ENCODE measurements at places on chromosomes 6 and 20.

DNA sequence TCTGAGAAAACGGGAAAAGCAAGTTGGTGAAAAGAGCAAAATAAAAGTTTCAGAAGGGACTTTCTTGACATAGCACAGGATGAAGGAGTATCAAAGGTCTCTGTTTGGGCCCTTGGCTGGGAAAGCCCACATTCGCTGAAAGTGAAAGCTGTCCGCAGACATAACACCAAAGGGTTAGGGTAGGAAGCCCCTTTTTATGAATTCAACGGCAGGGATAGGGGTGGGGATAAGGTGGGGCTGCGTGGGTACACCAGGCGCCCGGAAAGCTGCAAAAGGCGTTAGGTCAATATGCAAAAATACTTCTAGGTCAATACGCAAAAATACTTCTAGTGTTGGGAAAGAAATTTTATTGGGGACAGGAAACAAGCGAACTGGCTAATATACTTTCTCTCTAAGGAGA lies 135.1 kb downstream of the OR2B2 start:
- DNase-seq = no peak

DNA sequence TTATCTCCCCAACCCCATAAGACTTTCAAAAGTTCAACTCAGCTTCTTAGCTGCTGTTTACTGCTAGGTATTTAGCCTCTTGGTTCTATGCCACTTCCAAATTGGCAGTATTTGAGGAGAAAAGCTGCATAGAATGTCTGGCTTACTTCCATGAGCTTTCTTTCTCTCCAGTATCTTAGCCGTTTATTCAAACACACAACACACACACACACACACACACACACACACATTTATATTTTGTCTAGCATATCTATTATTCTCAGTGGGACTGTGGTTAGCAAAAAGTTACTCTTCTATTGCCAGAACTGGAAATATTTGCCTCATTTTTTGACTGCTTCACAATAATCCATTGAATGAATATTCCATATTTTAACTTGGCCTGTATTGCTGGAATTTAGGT lies 634.2 kb upstream of the IMPG1 start:
- no peak for DNase-seq

GRCh38 chr6:36028088-36028876 lies 674 bp downstream of the MAPK14 start:
- no peak for DNase-seq

- DNase-seq = peak; percentile 81
These were observed 12.5 kb upstream of the SIRPB2 start for GRCh38 chr20:1503564-1504227.

- DNase-seq = no peak
These were observed 46.9 kb upstream of the ADGRF4 start for GRCh38 chr6:47651505-47651944.

GRCh38 chr6:78829407-78829806 lies 37.9 kb upstream of the IRAK1BP1 start:
- no peak for DNase-seq

DNA sequence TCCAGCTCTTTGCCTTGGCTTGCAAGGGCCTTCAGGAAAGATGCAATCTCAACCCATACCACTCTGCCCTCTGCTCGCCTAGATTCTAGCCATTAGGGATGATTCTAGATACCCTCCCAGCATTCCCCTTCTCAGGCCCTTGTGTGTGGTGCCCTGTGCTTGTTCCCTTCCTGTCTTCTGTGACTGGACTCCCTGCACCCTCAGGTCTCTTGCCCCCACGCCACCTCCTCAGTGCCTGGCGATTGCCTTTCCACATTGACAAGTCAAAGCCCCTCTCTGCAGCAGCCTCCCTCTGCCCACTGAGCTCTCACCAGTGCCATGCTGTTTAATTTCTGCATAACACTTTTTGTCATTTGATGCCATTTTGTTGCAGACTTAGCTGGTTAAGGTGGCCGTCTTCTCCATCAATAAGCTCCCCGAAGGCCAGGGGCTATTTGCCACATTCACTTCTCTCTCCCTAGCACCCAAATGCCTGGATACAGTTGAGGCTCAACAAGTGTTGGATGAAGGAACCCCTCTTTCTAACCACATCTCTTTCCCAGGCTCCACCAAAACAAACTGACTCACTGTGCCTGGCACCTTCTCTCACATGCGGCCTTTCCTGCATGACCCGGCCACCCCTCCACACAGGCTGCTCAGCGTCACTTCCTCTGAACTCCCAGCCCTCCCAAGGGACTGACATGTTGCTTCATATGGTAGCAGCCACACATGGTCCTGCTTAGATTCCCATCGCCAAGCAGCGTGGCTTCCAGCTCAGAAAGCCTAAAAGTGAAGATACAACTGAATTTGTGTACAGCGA lies 4.6 kb upstream of the TXNDC5 start:
- DNase-seq = peak; percentile 58

GRCh38 chr6:33843131-33844121 lies 39.6 kb upstream of the MLN start:
- DNase-seq = no peak

DNA sequence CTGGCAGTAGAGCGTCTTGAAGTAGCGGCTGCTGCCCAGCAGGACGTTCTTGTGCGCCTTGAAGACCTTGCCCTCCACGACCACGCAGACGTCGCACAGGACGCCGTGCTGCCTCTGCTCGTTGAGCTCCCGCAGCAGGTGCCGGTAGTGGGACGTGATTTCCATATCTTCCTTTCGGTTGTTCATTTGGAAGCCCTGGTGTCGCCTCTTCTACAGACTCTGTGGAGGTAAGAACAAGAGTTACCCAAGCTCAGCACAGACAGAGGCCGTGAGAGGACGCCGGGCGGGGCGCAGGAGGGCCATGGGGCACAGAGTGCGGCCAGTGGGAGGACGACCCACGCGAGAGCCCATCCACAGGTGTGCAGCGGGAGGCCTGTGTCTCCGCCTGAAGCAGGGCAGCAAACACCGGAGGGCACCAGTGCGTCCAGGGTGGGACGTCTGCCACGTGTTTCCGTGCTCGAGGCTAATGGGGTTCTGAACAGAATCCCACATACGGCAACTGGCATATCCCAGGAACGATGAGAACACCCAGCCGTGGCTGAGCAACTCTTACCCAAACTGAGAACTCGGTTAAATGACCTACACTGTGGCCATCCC lies 40.4 kb downstream of the ZBTB46 start:
- no peak for DNase-seq

- DNase-seq = peak; percentile 5
These were observed 59.7 kb upstream of the SAMD3 start for GRCh38 chr6:130282234-130282995.

DNA sequence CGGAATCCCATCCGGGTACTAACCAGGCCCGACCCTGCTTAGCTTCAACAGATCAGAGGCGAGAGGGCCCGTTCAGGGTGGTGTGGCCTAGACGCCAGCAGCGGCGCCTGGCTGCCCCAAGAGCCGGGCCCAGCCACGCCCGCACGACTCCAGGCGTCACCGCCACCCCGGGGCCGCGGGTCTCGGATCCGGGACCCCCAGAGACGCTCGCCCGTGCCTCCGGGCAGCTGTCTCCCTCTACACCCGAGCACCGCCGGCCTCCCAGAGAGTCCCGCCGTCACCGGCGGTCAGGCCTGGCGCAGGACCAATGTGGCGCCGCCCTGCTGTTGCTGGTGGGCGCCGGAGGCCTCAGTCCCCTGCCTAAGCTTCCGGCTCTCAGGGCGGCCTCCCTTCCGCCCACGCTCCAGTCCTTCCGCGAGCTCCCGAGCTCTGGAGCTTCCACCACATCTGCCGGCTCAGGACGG lies 441.2 kb upstream of the DEFB115 start:
- no peak for DNase-seq

DNA sequence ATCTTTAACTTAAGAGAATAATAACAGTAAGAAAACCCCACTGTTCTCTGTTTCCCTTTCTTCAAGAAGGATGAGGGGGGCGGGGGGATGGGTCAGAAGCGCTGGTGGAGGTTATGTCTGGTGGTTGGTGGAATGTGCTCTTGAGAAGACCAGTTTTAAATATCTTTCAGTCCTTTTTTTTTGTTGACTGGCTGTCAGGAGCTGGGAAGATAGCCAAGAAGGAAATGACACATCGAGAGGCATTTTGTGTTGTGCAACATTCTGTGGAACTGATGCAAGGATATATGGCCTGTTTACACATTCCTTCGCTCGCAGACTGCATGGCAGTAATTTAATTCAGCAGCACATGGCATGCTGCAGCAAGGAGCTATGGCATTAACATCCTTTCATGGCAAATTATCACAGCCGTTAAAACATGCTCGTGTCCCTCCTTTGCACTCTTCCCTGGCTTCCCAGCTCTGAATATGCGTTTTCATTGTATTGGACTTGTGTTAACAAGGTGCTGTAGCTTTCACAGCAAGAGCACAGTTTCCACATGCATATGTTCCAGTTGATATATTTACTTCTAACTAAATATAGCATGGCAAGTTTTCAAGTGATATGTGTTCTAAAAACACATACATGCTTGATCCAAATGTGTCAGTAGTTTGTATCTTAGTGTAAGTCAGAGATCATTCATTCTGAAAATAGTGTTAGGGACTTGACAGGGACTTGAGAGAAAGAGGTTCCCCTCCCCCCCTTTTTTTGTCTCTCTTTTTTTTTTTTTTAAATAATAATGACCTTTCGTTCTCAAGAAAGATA lies 68.2 kb upstream of the SUPT3H start:
- DNase-seq = peak; percentile 100

DNA sequence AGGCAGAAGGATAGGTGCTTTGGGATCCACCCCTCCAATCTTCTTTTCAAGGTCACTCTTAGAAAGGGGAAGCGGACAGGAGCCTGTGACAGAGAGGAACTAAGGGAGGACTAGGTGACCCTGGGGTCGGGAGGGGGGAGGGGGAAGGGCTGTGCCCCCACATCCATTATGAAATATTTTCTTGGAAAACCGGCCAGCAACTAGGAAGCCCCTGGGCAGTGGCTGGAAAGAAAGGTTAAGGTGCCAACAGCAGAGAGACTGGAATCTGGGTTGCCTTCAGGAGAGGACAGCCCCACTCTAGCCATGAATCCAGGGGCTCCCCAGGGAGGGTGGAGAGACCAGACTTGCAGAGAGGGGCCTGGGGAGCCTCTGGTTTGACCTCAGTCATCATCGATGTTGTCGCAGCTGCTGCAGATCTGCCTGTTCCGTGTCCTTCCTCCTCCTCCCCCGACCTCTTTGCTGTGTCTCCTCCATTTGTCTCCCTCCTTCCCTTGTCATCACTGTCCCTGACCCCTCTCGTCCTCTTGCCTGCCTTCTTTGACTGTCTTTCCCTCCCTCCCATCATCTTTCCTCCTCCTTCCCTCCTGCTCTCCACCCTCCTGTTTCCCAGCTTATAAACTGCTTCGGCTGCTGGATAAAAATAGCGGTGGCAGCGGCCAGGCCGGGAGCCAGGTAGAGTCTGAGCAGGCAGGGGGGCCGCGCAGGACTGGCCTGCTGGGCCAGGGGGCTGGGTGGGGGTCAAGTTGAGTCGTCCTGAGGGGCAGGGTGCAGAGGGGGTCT lies 3.2 kb downstream of the SLC29A1 start:
- no peak for DNase-seq

DNA sequence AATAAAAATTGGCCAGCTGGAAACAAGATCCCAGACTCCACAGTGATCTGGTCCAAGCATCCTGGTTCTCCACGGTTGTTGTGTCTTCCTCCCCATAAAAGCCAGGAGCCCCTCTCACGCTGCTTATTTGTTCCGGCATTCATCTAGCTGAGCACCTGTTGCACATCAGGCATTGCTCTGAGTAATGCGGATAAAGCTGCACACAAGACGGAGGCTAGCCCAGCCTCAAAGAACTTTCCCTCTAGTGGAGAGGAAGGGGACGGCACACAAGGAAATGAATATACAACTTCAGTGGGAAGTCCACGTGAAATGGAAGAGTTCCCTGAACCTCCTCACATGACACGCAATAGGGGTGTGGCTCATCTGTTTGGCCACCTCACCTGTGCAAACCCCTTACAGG lies 30.3 kb upstream of the NXT1 start:
- peak; percentile 26 for DNase-seq

DNA sequence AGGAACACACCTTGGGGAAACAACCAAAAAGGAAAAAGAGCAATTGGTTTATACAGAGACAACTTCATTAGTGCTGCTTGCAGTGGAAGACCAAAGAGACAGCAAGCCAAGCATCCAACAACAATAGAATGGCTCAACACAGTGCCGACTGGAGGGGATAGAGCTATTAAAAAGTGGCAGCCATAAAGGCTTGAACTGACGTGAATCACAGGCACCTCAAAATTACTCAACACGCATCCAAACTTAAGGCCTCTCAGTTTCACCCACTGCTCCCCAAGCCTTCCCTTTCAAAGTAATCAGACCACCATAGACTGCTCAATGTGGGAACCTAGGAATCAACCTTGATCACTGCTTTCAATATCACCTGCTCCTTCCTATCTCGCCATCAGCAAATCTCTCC lies 9.7 kb downstream of the TNFRSF21 start:
- no peak for DNase-seq

DNA sequence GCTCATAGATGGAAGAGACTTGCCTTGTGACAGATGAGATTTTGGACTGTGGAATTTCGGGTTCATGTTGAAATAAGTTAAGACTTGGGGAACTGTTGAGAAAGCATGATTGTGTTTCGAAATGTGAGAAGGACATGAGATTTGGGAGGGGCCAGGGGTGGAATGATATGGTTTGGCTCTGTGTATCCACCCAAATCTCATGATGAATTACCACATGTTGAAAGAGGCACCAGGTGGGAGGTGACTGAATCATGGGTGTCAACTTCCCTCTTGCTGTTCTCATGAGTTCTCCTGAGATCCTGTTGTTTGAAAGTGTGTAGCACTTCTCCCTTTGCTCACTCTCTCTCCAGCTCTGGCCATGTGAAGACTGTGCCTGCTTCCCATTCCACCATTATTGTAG lies 17.9 kb downstream of the AHI1 start:
- DNase-seq = no peak

DNA sequence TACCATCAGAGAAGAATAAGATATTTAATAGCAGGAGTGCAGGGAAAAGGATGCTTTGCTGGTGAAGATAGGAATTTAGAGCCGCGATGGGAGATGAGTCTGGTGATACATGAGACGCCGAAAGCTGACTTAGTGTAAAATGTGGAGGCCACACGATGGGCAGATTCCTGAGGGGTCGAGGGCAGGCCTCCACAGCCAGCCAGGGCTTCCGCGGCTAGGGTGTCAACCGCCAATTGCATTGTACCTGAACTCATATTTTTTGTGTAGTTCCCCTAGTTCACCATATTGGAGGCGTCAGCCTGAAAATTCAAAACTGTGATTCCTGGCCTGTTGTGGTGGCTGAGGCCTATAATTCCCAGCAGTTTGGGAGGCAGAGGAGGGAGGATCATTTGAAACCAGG lies 8.5 kb downstream of the ETV7 start:
- no peak for DNase-seq

- DNase-seq = no peak
These were observed 20.7 kb upstream of the PKHD1 start for GRCh38 chr6:52108128-52108527.

- DNase-seq = no peak
These were observed 6.3 kb upstream of the OR14J1 start for GRCh38 chr6:29295181-29295585.

GRCh38 chr20:37801921-37802320 lies 101.0 kb upstream of the VSTM2L start:
- no peak for DNase-seq

GRCh38 chr20:53303413-53303760 lies 290.3 kb downstream of the ZNF217 start:
- DNase-seq = no peak

GRCh38 chr20:63326314-63327230 lies 33.6 kb downstream of the COL20A1 start:
- no peak for DNase-seq
